HAP-1 (cell line): ENCODE measurements at places on chromosomes 1 and 21.

GRCh38 chr21:35911412-35912191, 148.7 kb downstream of the SETD4 start:
- DNase-seq: no peak

DNA sequence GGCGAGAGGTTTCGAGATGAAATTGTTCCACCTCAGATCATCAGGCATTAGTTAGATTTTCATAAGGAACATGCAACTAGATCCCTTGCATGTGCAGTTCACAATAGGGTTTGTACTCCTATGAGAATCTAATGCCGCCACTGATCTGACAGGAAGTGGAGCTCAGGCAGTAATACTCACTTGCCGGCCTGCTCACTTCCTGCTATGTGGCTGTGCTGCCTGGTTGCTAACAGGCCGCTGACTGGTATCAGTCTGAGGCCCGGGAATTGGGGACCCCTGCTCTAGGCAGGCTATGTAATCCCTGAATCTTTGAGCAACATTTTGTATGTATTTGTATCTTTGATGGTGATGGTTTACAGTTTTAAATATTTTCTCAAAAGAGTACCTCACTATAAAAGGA, 32.5 kb downstream of the XKR8 start:
- no peak for DNase-seq

- no peak for DNase-seq
These were observed 48.9 kb upstream of the GADD45A start for GRCh38 chr1:67636146-67636545.

DNA sequence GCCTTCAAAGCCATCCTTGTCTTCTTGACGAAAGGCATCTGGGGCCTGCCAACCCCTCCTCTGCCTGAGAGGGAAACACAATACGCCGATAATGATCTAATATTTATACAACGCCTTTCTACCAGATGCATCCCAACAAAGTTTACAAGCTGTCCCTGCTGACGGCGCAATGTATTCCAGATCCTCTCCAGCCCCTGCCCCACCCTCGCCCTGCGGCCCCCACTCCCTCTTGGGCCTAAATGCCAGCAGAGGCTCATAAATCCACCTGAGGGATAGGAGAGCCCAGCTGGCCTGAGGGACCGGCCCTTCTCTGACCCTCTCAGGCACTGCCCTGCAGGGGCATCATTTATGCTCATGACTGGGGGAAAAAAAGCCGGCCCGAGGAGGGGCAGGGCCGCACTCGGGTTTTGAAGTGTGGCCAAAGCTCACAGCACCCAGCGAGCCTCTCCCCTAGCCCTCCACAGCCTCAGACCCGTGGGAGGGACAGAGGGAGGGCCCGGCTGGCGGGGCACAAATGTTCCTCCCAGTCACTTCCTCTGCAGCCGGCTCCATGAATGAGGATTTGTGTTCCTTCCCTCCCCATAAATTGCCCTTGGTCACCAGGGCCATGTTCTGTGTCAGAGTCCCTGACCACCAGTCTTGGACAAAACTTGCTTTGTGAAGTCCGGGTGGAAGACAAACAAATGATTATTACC, 140.3 kb downstream of the FOXD2 start:
- DNase-seq: no peak

- no peak for DNase-seq
These were observed 43.5 kb downstream of the TMCC2 start for GRCh38 chr1:205271277-205271676.

DNA sequence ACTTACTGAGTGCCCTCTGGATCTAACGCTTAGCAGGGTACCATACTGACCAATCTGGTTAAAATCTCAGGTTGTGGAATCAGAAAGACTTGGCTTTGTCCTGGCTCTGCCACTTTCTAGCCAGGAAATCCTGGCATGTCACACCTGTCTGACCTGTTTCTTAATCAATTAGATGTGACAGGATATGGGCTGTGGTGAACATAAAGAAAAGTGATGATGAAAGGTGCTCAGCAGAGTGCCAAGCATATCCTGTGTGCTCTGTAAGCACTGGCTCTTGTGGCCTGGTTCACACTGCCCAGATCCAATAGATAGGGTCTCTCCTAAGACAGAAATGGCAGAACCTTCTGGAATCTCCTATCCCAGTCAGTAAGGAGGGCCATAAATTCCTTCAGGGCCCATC, 53.9 kb downstream of the PHC2 start:
- DNase-seq: no peak

GRCh38 chr1:58780836-58781452, 2.9 kb downstream of the JUN start:
- no peak for DNase-seq

DNA sequence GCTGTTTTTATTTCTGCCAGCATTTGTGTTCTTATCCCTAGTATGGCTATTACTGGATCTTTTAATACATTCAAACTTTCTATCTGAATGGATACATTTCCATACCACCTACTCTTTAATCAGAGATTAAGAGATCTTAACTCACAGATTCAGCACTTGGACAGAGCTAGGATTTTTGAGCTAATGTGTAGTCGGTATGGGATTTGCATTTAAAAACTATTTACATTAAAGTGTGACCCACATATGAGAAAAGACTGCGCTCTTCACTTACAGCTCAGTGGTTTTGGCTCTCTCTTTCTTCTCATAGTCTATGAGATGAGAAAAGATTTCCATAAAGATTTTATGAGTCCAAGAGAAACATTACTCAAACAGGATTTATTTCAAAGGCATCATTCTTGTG, 16.4 kb downstream of the HMGB4 start:
- no peak for DNase-seq

DNA sequence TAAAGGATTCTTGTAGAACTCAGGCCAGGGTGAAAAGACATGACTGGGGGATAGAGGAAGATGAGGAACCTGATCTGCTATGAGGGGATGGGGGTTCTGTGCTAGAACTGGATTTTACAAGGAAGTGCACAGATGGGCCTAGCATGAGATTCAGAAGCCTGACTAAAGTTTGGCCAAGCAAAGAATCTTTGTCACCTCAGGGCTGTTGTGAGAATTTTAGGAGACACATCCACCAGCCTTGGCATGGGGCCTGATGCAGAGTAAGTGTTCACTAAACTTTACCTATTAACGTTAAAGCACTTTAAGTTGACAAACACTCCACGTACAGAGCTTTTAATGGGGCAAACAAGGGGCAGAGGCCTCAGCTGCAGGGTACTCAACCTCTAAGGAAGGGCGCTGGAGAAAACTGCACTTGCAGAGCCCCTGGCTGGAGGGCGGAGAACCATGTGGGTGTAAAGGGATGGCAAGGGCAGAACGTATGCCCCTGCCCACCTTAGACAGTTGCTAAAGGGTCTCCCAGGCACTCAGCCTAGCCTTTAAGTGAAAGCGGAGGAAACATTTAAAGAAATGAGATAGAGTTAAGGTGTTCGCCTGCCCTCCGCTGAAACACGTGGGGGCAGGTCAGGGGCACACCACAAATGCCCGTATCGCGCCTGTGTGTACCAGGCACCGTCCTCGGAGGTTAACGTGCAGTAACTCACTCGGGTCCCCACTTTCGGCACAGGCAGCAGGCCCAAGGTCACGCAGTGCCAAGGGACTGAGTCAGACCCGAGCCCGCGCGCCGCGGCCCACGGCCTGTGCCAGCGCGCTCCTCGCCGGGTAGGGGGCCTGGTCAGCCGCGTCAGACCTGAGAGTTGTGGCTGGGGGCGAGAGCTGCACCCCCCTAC, 990 bp upstream of the MRPS6 start:
- DNase-seq: no peak

DNA sequence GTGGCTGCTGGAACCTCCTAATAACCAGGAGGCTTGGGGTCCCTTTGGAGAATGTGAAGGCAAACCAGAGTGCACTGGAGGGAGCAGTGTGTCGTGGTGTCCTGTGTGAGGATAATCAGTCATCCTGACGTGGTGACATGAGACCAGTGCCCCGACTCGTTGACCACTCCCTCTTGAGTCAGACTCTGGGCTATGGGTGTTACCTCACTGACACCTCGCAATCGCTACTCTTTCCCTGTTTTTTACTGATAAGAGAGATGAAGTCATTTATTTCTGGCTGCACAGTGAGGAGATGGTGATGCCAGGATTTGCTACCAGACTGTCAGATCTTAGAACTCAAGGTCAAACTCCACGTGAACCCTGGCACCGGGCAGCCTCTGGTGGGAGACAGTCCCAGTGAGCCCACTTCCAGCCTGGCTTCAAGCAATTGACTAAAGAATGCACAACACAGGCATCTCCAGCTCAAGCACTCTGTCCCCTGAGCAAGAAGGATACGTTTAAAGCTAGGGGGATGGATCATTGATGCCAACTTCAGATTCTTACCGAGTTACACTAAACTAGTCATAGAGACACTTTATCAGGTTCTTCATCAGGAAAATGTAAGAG, 30.3 kb downstream of the UBASH3A start:
- no peak for DNase-seq

- peak; percentile 8 for DNase-seq
These were observed 2.6 kb downstream of the COL16A1 start for GRCh38 chr1:31701091-31701736.

- no peak for DNase-seq
These were observed 46.2 kb downstream of the YARS1 start for GRCh38 chr1:32770741-32771548.

- no peak for DNase-seq
These were observed 36.0 kb upstream of the COA6 start for GRCh38 chr1:234337233-234337632.
